ENCODE measurements at places on chromosomes 7 and 10. TPM values are rescaled to one million over a fixed set of nuclear protein-coding genes. Genes with fewer than 3 reads are reported as not detected.

The FKBP6 gene
- not detected for total RNA-seq

The PLXNA4 gene
- total RNA-seq = 0.14 TPM

DNA sequence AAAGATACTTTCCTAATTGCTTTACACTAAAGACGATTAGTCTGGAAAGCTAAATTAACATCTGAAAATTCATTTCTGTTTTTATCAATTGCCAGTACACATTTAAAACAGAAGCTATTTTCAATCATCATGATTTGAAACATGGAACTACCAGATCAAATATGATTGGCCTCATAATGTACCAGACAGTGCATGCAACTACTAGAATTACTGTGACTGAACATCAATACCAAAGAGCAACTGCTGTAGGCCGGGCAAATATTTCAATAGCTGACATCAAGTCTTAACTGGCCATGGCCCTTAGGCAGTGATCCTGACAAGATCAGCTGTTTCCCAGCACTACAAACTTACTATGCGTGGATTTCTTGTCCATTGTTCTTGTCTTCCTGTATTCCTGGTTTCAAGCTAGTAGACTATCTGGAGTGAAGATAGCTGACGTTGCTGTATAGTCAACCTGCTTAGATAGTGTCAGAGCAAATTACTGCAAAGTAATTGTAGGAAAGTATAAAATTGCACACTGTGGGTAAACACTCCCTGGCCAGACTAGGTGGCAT, 21.7 kb upstream of the WNT16 start:
- DNase-seq = no peak

The KLHDC10 gene
- 20.8 TPM for total RNA-seq

DNA sequence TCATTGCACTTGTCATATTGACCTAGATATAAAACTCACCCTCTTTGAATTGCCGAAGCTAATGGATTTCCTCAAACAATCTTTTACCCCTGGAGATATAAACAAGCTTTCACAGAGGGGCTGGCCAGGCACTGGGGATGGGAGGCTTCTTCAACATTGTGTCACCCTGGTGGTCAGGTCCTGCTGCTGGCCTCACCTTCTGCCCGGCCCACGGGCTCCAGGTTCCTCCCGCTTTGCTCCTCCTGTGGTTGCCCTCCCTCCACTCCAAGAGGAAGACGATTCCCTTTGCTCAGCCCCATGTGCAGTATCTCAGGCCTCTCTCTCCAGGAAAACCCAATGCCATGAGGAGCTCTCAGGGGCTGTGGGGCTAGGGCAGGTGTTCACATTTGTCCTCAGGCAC, 118.1 kb upstream of the ADCY1 start:
- DNase-seq = no peak

GRCh38 chr10:15124908-15125307, 27.8 kb downstream of the RPP38 start:
- no peak for DNase-seq

The GARIN1A gene
- 4.3 TPM for total RNA-seq

DNA sequence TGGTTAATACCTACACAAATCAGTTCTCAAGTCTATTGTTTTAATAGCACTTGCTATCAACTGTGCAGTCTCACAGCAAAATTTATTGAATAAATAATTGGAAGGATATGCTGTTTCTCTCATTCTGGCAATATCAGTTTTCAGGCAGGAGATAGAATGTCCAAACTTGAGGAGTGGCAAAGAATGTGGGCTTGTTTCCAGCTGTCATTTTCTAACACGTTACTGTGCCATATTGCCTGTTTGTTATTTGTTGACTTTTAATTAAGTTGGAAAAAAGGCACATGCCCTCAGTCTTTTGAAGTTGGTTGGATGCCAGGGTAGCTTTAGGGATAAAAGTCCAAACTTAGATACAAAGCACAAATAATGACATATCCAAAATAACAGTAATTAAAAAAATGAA, 52.2 kb downstream of the MAGI2 start:
- no peak for DNase-seq

- no peak for DNase-seq
Observed at GRCh38 chr10:70232155-70232858, 922 bp downstream of the PPA1 start.

DNA sequence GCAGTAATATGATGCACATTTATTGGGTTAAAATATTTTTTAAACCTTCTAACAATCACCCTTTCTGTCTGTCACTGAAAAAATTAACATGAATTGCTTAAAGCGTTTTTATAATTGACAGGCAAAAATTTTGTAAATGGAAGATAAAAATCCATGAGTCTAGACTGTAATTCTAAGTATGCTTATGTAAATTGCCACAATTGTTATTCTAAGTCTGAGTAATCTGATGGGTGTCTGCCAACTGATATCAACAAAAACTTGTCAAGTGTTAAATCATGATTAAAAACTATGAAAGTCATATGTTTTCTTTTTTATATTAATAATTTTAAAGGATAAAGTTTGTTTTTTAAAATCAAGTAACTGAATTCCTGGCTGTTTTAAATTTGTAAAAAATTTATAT, 208.2 kb downstream of the CDK14 start:
- DNase-seq = no peak

- DNase-seq = no peak
Observed at GRCh38 chr10:59346321-59346720, 16.0 kb downstream of the FAM13C start.

The DGKB gene
- not detected for total RNA-seq

The TMEM236 gene
- 0.10 TPM for total RNA-seq

- DNase-seq = no peak
Observed at GRCh38 chr7:108028111-108028510, 25.1 kb upstream of the LAMB1 start.

DNA sequence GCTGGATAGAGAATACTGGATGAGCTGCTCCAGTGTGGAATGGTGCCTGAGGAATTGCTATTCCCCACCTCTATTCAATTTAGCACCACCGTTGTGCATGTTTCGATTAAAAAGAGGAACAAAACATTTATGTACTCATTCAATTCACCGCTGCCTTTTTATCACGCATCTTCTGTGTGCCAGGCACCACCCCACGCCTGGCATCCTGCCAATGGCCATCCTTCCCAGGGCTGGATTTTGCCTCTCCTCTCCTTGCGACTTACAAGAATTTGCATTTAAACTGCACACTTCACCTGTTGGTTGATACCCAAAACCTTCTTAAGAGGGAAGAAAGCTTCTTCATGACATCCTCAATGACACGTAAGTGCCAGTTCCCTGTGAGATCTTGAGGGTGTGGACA, 110.2 kb upstream of the DPP6 start:
- no peak for DNase-seq

DNA sequence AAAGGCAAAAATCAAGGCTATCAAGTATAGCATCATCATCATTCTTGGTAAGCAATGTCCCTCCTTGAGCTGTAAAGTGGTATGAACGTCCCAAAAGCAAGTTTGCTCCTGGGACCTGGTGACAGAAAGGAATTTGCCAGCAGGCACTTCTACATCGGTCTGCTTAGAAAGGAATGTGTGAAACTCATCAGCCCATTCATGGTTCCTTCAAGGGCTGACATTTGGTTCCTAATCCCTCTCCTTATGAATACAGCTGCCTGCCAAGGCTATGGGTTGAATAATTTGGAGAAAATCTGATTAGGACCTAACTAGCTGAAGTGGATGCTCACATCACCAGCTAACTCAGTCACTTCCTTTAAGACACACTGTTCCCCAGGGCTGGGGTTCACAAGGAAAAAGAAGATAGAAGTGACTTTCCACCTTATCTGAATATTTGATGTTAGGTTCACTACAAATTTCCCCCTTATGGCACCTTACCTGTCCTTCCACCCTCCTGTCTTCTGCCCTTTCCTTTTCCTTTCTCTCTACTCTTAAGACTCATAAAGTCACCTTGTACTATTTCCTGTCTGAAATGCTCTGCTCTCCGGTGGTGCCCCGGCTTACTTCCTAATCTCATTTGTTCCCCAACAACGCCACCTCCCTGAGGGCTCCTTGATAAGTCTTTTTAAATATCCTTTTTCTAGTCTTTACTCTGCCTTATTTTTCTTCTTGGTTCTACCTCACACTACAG, 187.1 kb downstream of the NPSR1 start:
- DNase-seq = no peak

The VAX1 gene
- not detected for total RNA-seq

The NUTM2D gene
- total RNA-seq = 2.1 TPM

The C10orf95 gene
- not detected for total RNA-seq

The FAM25A gene
- not detected for total RNA-seq

GRCh38 chr7:25307624-25308023, 79.3 kb upstream of the NPVF start:
- DNase-seq = no peak

DNA sequence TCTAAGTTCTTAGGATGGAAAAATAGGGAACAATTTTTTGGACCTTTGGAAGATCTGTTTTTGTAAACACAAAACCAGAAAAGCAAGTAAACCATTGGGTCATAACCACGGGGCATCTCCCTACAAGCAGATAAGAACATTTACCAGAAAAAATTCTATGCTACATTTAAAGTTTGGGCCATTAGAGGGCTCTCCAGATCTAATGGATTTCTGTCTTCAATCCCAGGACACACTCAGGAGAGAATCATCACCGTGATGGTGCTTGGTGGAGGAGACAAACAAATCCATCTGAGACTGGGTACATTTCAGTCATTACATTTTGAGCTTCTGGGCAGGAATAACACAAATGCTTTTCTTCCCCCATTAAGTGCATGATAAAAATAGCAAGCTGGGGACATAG, 178.4 kb upstream of the TARP start:
- no peak for DNase-seq

The LRMDA gene
- total RNA-seq = 1.8 TPM

The OGDHL gene
- total RNA-seq = not detected

DNA sequence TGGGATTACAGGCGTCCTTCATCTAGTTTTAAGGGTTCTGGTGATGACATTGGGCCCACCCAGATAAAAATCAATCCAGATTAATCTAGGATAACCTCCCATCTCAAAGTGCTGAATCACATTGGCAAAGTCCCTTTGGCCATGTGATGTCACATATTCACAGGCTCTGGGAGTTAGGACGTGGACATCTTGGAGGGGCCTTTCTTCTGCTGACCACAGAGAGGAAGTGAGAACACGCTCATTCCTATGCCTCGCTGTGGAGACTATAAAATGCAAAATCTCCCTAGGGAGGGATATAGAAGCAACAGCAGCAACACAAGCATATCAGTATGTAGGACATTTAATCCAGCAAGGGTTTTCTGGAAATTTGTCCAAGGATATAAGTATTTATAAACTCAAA, 266.0 kb upstream of the PITRM1 start:
- no peak for DNase-seq

The TYSND1 gene
- total RNA-seq = 8.0 TPM

GRCh38 chr7:114854369-114854768, 67.5 kb upstream of the MDFIC start:
- DNase-seq = no peak

- DNase-seq = no peak
Observed at GRCh38 chr7:114084472-114085312, 165.9 kb upstream of the PPP1R3A start.

The ZNF804B gene
- not detected for total RNA-seq

The IL6 gene
- total RNA-seq = 253 TPM

Measured in natural killer cell treated with Interleukin-12 subunit alpha and Interleukin-12 subunit beta and Interleukin-15 and Interleukin-18, amount 100 ng/mL, for 72 hours (primary cell).